ENCODE measurements at places on chromosomes 5 and 9.

DNA sequence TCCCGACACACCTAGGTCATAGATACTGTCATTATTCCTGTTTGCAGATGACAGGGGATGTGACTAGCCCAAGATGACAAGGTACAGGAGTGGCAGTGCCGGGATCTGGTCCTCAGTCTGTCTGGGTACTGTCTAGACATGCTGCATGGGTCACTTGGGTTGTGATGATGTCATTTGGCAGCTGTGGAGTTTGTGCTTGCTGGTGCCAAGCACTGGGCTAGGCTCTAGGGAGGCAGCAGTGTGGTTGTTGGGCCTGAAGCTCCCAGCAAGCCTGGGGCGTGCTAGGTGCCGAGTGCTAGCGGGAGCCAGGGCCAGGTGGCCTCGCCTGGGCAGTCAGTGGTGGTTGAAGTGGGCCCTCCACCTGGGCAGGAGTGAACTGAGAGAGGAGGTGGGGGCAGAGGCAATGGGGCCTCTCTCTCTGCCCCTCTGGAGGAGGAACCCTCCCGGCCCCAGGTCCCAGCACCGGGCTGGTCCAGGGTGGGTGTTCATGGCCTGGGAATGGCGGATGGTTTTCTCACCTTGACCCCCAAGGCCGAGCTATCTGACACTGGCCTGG lies 8.8 kb upstream of the ASB6 start:
- no peak for DNase-seq

- no peak for DNase-seq
These were observed 3.4 kb downstream of the MYMK start for GRCh38 chr9:133521122-133522072.

DNA sequence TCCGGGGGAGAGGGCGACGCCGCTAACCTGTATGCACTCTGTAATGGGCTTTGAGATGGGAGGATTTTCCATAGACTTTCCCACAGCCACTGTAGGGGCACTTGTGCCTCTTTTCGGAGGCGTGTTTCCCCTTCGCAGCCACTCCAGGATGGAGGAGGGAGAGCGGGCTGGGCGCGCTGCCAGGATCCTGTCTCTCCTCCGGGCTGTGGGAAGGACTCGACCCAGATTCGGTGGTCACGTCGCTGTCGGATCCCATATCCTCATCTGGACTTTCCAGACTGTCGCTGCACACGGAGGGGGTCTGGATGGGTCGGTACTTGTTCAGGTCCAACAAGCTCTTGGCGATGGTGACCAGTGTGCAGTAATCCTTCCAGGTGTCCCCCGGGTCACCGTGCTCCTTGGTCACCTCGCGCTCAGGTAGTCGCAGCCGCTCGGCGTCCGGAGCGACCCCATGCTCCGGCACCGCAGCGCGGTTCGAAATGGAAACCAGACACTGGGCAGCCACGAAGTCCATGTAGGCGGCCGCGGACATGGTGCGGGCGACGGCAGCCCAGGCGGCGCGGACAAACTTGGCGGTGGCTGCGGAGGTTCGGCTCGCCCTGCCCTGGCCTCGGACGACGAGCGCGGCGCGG lies 1.5 kb downstream of the KLF9 start:
- peak; percentile 58 for DNase-seq

- DNase-seq: no peak
These were observed 61.3 kb downstream of the GDA start for GRCh38 chr9:72210522-72210921.

GRCh38 chr5:171168171-171168570 lies 140.9 kb upstream of the TLX3 start:
- no peak for DNase-seq

All from stromal cell of bone marrow (primary cell).